Mesenteric fat pad (tissue), 1 donor: ENCODE measurements at places on chromosomes 2 and 18. TPM values are rescaled to one million over a fixed set of nuclear protein-coding genes. Genes with fewer than 3 reads are reported as not detected.

DNA sequence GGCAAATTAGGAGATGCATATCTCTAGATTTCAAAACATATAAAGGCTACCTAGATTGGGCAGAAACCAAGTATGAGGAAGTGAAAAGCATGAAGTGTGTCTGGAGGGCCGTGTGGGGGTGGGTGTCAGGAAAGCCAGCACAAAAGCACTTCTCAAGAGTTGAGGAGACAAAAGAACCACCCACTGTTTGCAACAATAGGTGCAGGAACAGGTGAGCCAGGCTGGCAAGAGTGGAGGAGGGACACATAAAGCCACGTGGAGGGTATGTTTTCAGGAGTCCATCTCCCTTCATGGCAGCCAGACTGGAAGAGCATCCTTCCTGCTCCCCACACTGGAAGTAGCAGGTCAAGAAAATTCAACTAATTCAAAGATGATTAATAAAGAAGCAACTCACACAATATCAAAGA is 96.4 kb downstream of the CERS6 start:
- DNase-seq = no peak

Gene HDLBP
- 492 TPM for total RNA-seq

DNA sequence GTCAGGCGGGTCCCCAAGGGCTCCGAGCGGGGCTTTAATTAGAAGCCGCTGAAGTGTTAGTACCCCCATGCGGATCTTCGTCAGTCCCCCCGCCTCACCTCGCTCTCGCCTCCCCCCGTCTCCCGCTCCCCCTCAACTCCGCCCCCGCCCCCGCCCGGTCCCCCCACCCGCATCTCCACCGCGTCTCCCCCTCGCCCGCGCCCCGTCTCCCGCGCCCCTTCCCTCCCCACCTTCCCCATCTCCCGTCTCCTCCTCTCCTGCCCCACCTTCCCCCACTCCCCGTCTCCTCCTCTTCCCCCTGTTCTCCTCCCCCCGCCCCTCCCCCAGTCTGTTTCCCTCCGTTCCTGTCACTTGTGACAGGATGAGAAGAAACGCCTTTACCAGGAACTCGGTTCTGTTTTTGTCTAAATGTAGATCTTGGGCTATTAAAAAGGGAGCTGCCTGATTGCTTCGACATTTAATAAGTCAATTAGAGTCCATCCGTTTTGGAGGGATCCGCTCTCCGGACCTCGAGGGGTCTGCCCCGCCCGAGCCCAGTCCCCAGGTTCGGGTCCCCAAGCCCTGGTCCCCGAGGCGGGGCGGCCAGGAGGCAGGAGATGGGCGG is 969 bp upstream of the ALKAL2 start:
- DNase-seq = no peak

Gene MYO3B
- not detected for total RNA-seq

DNA sequence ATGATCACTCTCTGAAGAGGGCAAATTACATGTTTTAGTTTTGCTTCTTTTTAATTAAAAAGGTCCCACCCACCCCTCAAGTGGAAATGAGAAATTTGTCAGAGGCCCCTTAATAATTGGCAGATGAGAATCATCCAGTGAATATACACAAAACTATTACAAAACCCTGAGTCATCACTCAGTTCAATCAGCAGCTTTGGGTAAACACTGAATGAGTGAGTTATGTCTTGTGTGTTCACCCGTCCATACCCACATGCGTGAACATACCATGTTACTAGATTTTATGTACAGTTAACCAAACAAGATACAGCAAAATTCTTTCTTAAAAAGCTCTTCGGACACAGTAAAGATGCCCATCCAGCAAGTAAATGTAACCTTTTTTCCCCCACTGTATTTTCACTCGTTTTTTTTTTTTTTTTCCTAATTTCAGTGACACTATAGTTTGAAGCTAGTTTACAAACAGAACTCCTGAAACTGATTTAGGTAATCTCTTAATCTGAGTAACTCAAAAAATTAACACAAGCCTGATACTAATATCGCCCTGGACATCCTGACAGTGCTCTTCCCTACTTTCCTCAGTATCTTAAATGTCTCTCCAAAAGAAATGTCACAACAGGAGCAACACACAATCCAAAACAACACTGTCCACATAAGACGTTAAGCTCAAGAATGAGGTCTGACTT is 1.4 kb downstream of the PSME4 start:
- no peak for DNase-seq

Gene EGR4
- total RNA-seq = not detected

Gene KLHL41
- total RNA-seq = 0.55 TPM

GRCh38 chr2:46164529-46165301 is 132.5 kb upstream of the EPAS1 start:
- DNase-seq = peak; percentile 89

- no peak for DNase-seq
Observed at GRCh38 chr2:64792995-64793639, 139.4 kb upstream of the SERTAD2 start.

Gene ALLC
- not detected for total RNA-seq

DNA sequence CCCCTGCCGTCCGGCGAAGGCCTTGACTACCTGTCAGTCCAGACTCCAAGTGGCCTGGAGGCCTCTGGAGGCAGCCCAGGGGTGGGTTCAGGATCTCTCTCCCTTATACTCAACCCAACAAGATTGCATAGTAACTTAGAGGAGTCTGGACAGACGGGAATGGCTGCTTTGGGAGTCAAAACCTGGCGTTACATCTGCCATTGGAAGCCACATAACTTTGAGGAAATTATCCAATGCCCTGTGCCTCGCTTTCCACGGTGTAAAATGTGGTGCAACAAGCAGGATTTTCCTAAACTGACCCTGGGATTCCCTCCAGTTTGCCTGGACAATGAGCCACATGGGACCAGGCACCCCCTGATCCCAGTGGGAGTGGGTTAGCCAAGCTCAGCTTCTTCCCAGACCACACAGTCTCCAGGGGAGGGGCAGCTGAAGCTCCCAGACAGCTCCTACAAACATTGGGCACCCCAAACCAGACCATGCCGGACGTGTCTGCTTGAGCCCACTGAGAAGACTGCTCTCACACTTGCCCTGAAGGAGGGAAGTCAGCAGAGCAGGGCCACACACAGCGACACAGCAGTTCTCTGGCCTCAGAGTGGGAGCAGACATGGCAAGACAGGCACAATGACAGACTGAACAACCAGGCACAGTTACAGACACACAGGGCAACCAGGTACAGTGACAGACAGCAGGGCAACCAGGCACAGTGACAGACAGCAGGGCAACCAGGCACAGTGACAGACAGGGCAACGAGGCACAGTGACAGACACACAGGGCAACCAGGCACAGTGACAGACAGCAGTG is 65.6 kb upstream of the RAB6C start:
- peak; percentile 81 for DNase-seq

- no peak for DNase-seq
Observed at GRCh38 chr18:5600378-5601071, 56.7 kb upstream of the EPB41L3 start.

DNA sequence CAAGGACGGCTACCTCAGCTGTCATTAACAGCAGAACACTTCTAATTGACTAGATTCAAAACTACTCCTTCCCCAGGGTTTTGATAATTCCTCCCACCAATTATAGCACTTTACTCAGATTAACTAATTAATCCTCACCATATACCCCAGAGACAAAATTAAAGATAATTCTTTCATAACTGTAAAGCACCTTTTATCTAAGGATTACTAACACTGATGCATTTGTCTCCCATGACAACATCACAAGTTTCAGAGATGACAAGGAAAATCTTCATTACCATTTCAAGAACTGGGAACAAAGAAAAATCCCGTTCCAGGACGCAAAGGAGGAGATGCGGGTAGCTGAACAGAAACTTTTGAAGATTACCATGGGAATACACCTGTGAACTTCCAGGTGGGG is 129.4 kb upstream of the ITGA6 start:
- no peak for DNase-seq

GRCh38 chr2:229927817-229928321 is 5.6 kb downstream of the FBXO36 start:
- DNase-seq = no peak

DNA sequence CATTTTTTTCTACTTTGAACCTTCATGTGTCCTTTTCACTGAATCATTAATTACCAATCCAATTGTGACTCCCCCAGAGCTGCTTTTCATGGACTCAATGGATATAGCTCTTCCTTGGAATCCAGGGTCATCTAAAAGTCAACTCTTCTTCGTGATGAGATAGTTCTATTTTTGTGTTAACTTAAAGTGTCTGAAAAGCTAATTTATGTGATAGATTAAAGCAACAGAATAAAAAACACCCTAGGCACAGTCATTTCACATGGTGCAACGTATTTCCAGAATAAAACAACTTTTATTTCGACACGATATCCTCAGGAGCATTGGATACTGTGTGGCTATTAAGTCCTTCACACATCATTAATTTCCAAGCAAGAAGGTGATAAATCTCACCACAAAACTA is 250.6 kb upstream of the SPHKAP start:
- DNase-seq = no peak

- no peak for DNase-seq
Observed at GRCh38 chr18:70036771-70037347, 89.2 kb upstream of the CD226 start.

Gene UGT1A1
- total RNA-seq = 0.32 TPM

DNA sequence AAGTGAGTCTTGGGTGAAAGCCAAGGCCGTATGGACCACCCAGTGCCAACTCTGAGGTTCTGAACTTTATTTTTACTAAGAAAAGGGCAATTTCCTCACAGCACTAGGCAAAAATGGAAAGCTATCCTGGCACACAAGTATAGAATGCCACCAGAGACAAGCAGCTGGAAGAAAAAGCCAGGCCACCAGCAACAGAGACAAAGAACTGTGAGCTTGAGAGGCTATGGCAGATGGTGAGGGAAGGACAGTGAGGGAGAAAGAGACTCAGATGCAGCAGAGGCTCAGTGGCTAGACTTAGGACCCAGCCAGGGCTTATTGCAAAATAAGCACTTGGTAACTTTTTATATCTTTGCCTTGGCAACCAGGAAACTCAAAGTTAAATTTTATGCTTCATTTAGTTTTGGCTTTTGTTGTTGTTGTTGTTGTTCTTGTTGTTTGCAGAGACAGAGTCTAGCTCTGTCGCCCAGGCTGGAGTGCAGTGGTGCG is 78.0 kb upstream of the BZW1 start:
- no peak for DNase-seq
